Activated T-cell treated with anti-CD3 and anti-CD28 coated beads for 48 hours (primary cell): ENCODE measurements at places on chromosomes 1 and 21.

- DNase-seq, result peak; percentile 82
These were observed at the start of gene JTB for GRCh38 chr1:153977250-153978240. Gene JTB (minus strand): TSS chr1:153977674. CDS start chr1:153977252, 422 bp downstream.

- DNase-seq, result peak; percentile 46
These were observed 17.3 kb downstream of the CA6 start for GRCh38 chr1:8962812-8963530.

DNA sequence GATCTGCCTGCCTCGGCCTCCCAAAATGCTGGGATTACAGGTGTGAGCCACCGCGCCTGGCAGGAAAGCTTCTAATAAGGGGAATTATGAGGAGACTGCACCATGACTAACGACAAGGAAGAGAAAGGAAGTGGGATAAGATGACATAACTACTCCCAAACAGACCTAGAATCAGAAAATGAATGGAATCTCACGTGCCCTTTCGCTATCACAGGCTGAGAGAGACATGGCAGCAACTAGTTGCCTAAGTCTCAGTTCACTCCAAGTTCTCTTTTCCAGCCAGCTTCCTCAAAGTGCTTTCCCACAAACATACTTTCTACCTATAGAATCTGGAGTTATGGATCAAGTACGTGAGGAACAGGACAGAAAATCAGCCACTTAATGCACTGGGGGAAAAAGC lies 2.0 kb downstream of the PI4KB start:
- DNase-seq, result no peak

GRCh38 chr1:166272155-166272554 lies 105.4 kb upstream of the FAM78B start:
- DNase-seq, result no peak

DNA sequence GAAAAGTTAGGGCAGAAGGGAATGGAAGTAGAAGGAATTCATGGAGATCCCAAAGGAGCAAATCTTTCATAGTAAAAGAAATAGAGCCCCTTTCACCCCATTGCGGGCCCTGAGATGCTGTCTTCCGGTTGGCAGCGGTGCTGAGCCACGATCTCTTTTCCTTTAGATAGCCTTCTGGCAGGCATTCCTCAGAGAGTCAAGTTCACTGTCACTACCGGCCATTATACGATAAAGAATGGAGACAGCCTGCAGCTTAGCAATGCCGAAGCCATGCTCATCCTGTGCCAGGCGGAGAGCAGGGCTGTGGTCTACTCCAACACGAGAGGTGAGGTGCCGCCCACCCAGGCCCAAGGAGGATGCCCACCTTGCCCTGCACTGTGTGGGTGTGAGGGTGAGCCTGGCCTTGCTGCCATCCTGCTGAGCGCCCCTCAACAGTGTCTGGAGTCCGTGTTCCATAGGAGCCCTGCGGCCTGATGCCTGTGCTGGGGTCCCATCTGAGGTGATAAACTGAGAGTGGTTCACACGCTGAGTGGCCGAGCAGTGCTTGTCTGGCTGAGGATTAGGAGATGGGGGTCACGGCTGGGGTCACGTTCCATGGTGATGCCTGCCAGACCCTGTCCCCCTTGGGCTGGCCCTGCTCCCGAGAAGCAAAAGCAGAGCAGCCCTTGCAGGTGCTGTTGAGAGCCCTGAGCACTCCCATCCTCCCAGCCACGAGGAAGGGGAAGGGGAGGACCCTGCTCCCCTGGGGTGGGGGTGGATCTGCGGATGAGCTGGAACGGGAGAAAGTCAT lies 20.4 kb upstream of the PWP2 start:
- DNase-seq, result no peak

GRCh38 chr1:66217021-66217420 lies 316.9 kb upstream of the SGIP1 start:
- no peak for DNase-seq

DNA sequence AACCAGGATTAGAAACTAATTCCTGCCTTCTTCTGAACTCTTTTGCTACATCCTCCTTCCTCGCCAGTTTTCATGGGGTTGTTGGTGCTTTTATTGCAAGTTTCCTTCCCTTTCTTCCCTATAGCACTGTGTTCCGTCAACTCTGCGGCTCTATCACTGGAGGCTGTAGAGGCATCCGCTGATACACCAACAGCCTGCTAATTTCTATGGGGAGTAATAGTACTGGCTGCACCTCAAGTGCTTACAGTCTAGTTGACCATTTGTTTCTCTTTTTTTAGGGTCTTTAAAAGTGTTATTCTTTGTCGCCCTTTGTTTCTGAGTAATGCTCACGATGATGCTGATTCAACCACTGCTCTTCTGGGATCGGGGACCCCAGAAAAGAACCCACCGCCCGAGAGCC lies 746 bp downstream of the MIS18A start:
- DNase-seq, result no peak

GRCh38 chr1:245903851-245904250 lies 603.2 kb downstream of the SMYD3 start:
- DNase-seq, result no peak

GRCh38 chr1:54361342-54361741 lies 44.9 kb downstream of the SSBP3 start:
- DNase-seq, result no peak

DNA sequence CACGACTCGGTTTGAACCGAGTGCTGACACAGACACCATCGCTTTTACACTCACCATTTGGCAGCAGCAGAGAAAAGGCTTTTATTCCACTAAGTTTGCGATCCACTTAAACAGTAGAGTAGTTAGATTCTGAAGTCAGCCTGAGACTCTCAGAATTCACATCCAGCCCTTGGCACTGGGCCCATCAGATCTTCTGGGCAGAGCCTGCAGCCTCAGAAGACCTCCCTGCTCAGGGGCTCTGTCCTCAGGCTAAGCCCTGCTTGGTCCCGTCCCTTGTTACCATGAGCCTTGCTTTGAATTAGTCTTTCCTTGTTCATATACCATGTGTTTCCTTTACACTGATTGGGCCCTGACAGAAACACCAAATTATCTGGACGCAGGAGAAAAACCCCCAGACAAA lies 41.4 kb upstream of the AJAP1 start:
- DNase-seq, result no peak

DNA sequence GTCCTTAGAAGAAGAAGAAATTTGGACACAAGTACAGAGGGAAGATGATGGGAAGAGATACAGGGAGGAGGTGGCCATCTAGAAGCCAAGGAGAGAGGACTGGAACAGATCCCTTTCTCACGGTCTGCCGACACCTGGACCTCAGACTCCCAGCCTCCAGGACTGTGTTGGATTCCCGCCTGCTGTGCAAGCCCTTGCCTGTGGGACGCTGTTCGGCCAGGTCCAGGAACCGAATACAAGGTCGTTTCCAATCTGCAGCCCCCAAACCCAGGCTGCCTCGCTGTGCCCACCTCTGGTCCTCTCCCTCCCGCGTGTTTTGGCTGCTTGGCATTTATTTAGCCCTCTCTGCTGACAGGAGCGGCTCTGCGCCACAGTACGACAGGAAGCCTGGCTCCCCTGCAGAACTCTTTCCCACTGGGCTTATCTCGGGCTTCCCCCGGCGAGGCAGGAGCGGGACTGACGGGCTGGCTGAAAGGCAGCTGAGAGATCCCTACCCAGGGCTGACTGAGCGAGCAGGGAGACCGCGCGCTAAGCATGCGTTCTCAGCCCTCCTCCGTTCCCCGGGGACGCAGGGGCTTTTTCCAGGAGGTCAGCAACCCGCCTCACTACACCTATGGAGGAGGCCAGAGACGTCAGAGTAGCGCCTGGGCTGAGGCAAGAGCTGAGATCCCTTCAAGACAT lies 238.4 kb downstream of the TNR start:
- no peak for DNase-seq

- DNase-seq, result no peak
These were observed 117.7 kb downstream of the LACTBL1 start for GRCh38 chr1:22854688-22855565.

DNA sequence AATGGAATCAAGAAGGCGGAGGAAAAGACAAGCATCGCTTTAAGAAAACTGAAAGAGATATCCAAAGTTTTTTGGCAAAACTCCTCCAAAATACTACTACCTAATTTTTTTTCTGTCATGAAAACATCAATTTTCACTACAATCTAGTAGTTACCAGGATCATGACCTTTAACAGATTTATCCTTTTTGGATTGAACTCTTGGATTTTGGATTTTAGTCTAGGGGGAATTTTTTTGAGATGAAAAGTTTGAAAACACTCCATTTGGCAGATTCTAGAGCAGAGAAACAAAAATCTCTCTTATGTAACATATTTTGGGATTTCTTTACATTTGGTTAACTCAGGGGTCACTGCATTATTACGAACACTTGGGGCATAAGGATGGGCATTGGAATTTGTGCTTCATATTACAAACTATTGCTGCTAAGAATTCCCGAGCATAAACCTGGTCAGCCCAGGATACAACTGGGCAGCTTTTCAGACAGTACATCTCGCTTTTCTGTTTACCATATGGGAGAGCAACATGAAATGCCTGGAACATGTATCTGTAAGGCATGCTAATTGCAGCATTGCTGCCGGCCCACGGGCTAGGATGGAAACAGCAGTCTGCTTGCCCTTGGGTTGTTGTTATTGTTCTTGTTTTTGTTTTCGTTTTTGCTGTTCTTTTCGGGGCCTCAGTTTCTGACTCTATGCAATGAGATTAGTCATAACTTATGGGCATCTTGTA lies 264.3 kb downstream of the RHOU start:
- DNase-seq, result no peak

DNA sequence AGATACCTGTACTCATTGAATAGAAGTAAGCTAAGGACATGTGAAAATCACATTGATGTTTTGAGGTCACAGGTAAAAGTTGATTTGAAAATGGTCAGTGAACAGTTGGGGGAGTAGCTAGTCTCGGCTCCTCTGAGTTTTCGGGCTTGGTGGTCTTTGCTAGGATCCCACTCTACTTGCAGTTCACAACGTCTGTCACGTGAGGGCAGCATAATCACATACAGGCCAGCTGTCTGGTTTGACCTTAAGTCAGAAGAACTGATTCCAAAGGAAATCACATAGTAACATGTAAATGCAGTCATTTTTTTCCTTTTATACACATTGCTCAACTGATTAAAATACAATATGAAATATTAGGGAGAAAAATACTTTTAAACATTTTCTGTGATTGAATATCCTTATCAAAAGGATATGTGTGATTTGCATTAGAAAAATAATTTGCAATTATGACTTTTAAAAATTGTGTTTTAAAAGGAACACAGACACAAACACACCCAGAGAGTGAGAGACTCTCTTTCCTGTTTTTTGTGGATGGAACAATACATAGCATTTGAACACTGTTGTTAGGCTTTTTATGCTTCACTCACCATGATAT lies 21.8 kb upstream of the PDC start:
- DNase-seq, result peak; percentile 27

- DNase-seq, result no peak
These were observed 61.6 kb downstream of the SLX9 start for GRCh38 chr21:45001134-45002095.

DNA sequence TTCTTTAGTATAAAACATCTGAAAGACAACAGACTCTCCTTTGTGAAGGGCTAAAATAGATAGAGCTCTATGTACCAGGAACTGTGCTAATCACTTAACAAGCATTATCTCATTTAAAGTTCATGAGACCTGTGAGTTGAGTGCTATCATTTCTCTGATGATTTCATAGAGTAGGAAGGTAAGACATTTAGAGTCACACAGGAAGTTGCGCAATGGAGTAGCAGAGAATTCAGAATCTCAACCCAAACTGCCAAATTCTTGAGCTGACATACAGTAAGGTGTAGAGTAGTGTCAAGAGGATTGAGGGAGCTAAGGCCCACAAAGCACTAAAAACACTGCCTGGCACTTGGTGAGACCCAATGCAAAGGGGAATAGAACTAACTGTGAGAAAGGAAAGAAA lies 384.3 kb downstream of the NTNG1 start:
- no peak for DNase-seq

GRCh38 chr1:21594501-21594900 lies 74.7 kb downstream of the RAP1GAP start:
- no peak for DNase-seq

DNA sequence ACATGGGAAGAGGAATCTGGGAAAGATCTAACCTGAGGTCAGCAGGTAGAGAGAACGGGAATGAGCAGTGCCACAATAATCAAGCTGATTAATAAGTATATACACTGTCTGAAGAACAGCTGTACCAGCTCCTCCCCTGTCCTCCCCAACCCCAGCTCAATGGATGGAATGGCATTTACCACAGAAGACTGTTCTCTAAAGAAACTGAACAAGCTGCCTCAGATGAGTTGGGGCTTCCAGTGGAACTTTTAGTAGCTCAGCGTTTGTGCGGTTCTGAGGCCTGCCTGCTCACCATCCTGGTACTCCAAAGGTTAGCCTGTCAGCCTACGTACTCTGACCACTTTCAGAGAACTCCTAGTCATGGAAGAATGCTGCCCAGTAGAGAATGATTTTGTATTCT lies 101.9 kb upstream of the LBR start:
- no peak for DNase-seq

- no peak for DNase-seq
These were observed at the start of gene RAB13 for GRCh38 chr1:153985941-153986761. Gene RAB13 (minus strand): TSS chr1:153986339. CDS start chr1:153986236, 103 bp downstream.

DNA sequence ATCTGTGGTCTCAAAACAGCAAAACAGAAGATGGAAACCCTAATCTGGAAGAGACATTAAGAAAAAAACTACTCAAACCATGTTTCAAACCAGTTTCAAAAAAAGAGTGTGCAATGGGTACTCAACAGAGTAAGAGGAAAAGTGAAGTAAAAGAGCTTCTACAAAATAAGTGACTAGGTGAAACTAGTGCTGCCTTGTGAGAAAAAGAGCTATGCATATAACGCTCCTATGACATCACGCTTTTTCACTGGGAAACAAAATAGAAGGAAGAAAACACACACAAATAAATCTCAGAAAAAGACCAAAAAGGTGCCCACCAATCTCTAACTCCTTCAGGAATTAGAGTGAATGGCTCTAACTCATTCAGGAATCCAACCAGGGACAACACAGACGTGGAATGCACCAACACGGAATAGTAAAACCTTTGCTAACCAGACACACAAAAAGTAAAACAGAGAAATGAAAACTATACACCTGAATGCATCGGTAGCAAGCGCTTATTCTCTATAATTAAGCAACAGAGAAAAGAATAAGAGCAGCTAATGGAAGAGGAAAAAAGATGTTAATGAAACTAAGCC lies 1.3 kb downstream of the FOXJ3 start:
- no peak for DNase-seq

- DNase-seq, result no peak
These were observed 3.8 kb upstream of the THEMIS2 start for GRCh38 chr1:27868556-27868931.

DNA sequence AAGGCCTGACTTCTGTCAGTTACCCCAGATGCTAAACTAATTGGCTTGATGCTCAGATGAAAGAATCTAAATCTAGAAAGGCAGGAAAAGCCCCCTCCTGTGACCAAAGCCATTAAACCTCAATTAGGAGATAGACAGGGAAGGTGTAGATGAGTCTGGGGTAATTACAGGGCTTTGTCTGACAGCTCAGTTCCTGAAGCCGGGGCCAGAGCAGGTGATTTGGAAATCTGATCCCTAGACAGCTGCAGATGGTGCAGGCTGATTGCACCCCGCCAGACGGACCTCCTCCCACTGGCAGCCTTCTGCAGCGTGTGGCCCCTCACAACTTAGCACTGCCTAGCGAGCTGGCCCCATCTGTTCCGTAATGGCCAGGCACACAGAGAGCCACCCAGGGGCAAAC lies 395.1 kb downstream of the HLX start:
- no peak for DNase-seq

GRCh38 chr1:43958351-43959255 lies 11.2 kb upstream of the DPH2 start:
- DNase-seq, result no peak
